ENCODE measurements at places on chromosomes 6 and 20. TPM values are rescaled to one million over a fixed set of nuclear protein-coding genes. Genes with fewer than 3 reads are reported as not detected.

The CCDC170 gene
- 4.0 TPM for total RNA-seq

DNA sequence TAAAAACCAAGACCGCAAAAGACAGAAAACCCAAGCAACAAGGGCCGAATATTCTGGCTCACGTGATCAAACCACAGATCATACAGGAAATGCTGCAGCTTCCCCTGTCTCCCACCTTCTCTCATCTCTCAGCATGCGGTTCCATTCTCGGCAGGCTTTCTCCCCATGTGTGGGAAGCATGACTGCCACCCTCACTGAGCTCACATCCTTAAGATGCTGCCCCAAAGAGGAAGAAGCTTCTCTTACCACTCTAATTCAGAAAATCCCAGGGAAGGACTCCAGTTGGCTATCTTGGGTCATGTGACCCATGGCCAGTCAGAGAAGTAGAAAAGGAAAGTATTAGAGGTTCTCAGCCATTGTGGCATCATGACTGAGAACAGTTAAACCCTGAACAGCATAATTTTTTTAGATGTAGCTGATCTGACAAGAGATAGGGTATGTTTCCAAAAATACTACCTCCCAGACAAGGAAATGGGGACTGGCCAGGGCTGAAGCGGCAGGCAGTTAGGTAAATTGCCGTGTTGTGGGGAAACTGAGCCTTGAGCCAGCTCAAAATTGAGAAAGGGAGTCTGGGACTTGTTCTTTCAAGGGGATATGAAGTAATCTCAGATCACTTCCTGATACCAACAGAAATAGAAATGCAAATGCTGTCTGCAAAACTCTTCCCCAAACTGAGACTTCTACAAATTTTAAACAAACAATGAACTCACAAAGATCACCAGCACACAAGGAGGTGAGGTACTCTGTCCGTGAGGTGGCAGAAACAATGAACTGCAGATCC lies 37.1 kb upstream of the GRM4 start:
- peak; percentile 81 for DNase-seq

DNA sequence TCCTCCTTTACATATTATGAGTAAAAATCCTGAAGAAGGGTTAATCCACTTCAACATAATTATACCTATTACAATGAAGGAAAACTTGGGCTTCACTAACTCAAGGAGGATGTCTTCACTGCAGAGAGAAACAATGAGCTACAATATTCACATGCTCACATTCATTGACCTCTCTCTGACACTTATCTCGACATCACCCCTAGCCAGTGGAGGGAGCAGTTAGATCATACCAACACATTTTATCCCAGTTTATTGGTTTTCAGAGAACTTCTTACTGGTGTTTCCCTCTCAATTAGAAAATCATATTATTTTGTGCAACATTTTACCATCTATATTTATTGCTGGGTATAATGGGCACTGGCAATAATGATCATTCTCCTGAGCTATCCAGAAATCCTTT lies 646.5 kb downstream of the TENT5A start:
- DNase-seq, result no peak

The PAX1 gene
- not detected for total RNA-seq

The TMC2 gene
- total RNA-seq, result 1.2 TPM

The OLIG3 gene
- total RNA-seq, result not detected

DNA sequence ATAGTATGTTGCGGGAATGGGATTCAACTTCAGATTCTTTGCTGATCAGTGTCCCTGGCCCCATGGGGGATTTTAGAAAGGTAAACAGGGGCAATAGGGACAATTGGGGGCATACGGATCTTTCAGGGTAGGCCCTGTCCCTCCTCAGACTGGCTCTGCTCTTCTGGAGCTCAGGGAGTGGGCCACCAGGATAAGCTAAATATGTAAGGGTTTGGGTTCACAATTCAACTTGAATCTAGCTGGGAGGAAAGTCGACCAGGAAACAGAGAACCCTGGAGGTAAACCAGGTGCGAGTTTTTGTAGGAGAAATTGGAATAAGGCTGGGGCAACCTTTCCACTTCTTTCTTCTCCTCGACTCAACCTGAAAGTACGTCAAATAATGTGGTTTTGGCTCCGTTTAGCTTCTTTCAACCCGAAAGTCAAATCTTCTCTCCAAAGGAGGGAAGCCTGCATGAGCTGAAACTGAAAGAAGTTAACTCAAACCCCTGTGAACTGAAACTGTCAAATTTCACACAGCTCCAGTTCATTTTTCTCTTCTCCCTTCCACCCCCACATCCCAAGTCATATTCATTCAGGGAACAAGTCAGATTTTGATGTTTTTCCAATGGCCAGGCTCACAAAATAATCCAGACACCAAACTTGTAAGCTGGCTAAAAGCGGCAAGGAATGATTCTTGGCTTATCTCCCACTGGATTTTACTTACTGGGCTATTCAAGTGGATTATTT lies 278.2 kb downstream of the CLIC5 start:
- no peak for DNase-seq

The RSPH4A gene
- 0.63 TPM for total RNA-seq

DNA sequence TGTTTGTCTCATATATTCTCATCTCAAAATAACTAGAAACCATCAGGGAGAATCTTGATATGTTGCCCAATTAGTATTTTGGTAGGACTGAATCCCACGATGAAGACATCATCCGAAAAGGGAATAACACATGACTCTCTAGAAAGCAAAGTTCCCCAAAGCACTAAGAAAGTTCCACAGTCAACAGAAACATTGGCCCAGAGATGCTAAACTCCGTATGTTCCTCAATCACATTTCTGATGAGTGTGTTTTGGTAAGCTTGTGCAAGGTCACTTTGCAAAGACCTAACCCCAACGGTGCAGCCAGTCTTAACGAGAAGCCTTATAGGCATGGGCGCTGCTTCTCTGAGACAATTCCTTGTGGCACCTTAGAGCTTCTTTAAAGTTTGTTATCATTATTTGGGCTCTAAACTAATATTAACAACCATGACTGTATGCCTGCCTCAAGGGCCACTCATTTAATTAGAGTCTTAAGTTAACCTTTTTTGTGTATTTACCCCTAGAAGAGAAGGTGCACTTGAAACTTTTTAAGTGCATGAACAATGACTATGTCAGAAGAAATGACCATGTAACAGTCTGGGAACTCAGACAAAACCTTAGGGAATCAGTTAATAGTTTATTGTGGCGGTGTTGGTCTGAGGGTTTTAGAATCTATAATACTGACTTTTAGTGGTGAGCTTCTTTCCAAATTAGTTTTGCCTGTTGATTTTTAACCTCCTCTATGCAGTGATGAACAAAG lies 202.0 kb upstream of the RAB32 start:
- DNase-seq, result no peak

GRCh38 chr6:31308050-31308844 lies 36.4 kb upstream of the HLA-C start:
- peak; percentile 89 for DNase-seq

The METTL24 gene
- total RNA-seq, result not detected

The OR12D3 gene
- total RNA-seq, result not detected

DNA sequence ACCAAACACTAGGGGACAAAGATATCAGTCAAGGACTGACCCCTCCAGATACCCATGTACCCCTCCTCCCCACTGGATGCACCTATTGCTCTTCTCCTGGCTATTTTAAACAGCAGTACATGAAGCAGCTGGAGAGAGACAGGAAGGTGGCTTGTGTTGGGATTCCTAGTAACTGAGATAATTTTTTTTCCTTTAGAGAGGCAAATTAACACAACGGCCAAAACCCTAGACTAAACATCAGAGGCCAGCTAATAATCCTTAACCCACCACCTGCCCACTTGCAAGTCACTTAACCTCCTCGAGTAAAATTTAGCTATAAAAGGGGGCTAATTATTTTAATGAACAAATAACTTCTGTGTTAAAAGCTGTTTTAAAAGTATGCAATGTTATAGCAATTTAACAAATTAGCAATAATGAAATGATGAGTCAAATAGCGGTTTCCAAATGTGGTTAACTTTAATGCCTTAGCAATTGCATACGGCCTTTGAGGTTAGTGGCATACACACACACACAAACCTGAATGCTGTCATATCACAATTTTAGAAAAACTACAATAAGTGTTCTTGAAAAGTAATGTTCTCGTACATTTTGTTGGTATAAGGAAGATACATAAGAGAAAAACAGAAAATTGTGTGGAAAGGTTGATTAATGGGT lies 151.7 kb downstream of the FRK start:
- DNase-seq, result no peak

GRCh38 chr6:81900616-81901015 lies 148.1 kb upstream of the TENT5A start:
- no peak for DNase-seq

DNA sequence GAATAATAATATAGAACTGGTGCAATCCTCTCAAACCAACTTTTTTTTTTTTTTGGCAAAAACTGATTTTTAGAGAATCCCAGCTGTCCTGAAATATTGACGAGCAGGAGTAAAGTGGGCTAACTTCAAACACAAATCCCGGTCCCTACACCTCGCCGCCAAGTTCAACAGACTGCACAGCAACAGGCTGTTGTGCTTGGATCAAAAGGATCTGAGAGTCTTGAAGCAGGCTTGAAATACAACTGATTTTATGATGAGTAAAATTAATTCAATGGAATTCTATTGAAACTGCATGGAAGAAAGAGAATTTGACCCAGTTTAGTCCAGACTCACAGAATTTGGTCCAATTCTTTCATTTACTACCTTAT lies 172.1 kb downstream of the FOXC1 start:
- no peak for DNase-seq

DNA sequence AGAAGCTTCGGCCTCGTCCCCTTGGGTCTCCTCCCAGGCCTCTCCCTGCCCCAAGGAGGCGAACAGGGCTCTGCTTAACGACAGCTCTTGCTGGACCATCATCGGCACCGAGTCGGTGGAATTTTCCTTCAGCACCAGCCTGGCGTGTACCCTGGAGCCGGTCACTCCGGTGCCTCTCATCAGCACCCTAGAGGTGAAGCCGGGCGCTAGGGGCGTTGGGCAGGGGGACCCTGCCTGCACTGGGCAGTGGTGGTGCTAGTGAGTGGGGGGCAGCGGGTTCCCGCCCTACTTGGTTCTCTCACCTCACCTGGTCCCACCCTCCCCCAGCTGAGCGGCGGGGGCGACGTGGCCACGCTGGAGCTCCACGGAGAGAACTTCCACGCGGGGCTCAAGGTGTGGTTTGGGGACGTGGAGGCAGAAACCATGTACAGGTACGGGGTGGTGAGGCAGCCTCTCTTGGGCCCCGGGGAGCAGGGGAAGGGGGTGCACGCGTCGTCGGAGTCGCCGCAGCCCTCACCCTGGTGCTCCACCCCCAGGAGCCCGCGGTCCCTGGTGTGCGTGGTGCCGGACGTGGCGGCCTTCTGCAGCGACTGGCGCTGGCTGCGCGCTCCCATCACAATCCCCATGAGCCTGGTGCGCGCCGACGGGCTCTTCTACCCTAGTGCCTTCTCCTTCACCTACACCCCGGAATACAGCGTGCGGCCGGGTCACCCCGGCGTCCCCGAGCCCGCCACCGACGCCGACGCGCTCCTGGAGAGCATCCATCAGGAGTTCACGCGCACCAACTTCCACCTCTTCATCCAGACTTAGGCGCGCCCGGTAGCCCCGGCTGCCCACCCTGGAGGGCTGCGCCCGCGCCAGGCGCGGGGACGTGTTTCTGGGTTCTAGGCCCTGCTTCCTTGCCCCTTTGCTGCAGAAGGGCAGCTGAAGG lies 8.3 kb upstream of the MATN4 start:
- no peak for DNase-seq

All from spleen (tissue), 13 donors.